ENCODE measurements at places on chromosomes 11 and 22. TPM values are rescaled to one million over a fixed set of nuclear protein-coding genes. Genes with fewer than 3 reads are reported as not detected.

DNA sequence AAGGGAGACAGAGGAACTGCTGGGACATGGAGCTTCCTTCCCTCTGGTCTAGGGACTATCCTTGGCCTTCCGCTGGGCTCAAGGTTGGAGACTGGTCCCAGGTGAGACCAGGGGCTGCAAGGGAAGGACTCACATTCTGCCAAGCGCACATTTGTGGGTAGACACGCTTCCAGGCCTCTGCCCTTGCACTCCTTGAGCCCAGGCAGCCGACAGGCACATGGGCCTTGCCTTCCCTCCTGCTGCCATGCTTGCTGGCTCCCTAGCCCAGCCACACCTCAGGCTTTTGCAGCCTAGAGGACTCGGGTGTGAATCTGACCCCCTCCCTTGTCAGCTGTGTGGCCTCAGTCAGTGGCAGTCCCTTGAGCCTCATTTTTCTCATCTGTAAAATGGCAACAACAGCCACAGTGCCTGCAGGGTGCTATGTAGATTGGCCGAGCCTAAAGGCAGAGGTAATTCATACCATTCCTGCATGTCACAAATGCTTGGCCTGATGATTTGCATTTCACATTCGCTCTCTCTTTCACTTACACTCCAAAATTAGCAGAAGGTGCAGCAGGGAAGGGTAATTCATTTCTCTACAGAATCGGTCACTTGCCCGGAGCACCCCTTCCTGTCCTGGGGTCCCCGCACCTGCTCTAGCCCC is 57.6 kb upstream of the NECTIN1 start:
- no peak for DNase-seq

GRCh38 chr11:64990222-64990923 is 6.4 kb downstream of the BATF2 start:
- DNase-seq = no peak

DNA sequence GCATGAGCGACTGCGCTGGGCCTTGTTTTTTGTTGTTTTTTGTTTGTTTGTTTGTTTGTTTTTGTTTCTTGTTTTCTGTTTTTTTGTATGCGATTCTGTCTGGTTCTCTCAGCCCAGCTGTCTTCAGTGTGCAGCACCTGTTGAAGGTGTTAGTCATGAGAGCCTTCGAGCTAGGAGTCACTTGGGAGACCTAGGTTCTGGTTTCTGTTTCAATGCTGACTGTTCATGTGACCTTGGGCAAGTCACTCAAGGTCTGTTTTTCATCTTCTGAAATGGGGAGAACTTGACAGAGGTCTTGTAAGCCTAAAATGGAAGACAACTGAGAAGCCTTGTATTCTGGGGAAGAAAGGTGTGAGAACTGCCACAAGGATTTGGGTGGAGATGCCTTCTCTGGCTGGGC is 1.8 kb downstream of the DCPS start:
- no peak for DNase-seq

GRCh38 chr11:120212259-120212878 is 1.5 kb downstream of the OAF start:
- DNase-seq = no peak

DNA sequence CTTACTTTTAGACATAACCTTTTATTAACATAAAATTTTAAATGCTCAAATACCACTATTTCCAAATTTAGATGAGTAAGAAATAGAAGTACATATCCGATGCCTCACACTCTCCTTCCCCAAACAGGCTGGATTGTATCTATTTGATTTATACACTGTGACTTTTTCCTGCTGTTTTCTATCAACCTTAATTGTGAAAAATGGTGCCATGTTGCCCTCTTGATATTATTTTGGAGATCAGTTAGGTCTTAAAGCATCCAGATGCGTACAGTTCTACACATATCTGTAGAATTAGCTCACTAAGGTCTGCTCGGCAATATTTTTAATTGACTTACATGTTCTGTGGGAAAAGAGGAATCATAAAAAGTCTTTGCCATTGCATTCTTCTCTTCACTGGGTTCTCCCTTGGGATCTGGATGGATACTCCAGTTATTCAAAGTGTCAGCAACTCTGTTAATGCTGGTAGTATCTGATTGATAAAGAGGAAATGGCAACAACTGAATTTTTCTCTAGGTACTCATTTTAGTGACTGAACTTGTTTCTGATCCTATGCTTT is 27.2 kb downstream of the EIF3M start:
- DNase-seq = no peak

- no peak for DNase-seq
These were observed 301.3 kb downstream of the NTM start for GRCh38 chr11:131671734-131672133.

DNA sequence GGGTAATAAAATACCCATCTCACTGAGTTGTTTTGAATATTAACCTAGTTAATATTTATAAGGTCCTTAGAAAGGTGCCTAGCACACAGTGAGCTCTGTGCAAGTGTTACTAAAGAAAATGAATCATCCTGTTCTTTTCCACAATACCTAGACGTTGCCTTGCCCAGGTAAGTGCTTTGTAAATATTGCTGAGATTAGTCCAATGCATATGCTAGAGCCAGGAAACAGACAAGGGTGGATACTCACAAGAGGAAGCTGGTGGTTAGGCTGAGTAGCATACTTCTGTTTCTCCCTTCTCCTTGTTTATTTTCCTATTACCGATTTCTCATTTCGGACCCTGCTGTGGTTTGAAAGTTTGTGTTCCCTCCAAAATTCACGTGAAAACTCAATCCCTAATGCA is 58.1 kb upstream of the BARX2 start:
- DNase-seq = no peak

- DNase-seq = no peak
These were observed 102.2 kb downstream of the TRIM29 start for GRCh38 chr11:120035756-120036155.

DNA sequence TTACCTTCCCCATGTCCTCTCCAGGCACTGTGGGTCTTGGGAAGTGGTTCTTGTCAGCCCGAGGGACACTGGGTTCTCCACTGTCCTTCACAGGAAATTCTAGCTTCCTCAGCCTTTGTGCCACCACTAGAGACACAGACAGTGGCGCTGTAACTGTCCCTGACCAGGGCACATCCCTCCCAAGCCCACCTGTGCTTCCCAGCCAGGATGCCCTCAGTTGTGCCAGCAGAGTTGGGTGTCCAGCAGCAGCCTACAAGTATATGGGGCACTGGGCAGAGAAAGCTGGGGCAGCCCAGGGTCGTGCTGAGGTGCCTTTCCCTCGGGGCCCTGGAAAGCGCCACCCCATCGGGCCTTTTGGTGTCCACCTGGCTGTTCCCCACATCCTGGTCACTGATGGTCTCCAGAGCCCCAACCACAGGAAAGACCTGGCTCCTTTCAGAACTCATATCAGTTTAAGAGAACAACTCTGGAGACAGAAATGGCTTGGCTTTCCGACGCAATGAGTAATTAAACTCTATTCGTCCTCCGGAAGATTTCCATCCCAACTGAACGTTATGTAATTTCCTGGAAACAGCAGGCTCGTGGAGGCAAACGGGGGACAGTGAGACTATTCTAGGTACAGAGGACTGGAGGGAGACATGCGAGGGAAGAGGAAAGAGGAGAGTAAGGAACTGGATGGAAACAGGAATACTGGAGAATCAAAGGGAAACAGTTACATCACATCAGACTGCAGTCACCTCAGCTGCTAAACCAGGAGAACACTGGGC is 28.6 kb downstream of the PPP2R1B start:
- DNase-seq = no peak

GRCh38 chr11:4454021-4454420 is 4.9 kb downstream of the OR52K2 start:
- no peak for DNase-seq

DNA sequence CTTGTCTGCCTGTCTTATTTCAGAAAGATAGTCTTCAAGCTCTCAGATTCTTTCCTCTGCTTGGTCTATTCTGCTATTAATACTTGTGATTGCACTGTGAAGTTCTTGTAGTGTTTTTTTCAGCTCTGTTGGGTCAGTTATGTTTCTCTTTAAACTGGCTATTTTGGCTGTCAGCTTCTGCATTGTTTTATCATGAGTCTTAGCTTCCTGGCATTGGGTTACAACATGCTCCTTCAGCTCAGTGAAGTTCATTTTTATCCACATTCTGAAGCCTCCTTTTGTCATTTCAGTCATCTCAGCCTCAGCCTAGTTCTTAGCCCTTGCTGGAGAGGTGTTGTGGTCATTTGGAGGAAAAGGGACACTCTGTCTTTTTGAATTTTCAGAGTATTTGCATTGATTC is 15.5 kb upstream of the DEPDC7 start:
- no peak for DNase-seq

DNA sequence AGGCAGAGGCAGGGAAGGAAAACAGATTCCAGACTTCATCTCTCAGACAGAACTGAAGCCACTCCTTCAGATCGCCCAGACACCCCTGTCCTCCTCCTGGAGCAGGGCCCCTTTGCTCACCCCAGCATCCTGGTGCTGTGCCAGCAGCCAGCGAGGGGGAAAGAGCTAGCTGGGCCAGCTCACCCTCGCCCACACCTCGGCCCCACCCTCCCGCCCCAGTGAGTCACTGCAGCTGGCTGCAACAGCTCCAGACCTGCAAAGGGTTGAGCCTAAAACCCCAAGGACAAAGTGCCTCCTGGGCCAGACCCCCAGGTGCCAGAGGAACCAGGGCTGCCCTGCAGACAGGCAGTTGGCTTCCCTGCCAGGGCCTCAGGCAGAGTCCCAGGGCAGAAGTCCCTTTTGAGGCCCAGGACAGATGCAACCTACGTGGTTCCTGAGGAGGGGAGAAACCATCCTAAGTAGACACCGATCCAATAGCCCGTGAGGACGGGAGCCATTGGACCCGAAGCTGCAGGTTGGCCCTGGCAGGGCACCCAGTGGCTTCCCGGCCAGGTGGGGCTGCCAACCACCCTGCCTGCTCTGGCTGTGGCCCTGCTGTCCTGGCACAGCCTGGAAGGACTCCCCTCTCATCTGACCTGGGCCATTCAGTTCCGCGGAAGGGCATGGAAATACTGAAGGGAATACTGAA is 7.2 kb downstream of the AHNAK start:
- DNase-seq = no peak

- DNase-seq = no peak
These were observed 52.1 kb downstream of the SHANK2 start for GRCh38 chr11:71200172-71200716.

GRCh38 chr11:69903211-69903610 is 84.0 kb upstream of the FGF3 start:
- DNase-seq = no peak

GRCh38 chr11:93846411-93846810 is 4.0 kb downstream of the VSTM5 start:
- DNase-seq = no peak

GRCh38 chr11:9001736-9002135 is 2.1 kb downstream of the NRIP3 start:
- DNase-seq = no peak

DNA sequence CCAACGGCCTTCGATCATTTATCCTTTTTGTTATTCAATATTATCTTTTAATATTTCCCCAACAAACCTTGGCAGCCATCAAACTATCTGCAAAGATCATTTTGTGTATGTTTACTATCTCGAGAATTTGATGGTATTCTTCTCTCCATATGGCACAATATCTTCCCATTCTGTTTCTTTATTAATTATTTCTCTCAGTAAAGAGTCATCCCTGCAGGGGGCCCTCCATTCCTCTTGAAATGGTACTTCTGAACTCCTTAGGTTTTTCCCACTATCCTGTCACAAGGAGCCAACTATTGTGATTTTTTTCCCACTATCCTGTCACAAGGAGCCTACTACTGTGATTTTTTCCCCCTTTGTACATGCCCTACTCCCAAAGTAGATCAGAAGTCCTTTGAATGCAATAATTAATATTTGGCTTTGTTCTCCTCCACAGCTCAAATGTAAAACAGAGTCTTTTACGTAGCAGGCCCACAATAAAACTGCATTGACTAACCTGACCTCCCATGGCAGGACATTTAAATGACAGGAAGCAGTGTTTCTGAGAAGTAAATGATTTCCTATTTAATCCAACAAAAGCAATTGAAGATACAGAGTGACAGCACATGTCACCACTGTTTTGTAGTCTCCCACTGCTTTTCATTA is 43.3 kb downstream of the PDGFD start:
- no peak for DNase-seq

DNA sequence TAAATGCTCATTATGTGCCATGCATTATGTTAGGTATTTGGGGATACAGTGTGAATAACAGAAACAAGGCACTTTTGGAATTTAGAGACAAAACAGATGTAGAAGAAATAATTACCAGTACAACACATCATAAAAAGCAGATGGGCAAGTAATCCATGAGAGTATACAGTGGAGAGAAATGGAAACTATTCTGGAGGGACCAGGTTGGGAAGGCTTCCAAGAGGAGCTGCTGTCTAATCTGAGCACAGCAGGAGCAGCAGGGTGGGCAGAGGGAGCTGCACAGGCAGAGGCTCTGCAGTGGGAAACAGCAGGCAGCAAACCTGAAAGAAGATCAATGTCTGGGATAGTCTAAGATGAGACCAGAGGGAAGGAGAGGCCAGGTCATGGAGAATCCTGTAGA is 268.7 kb upstream of the CCDC90B start:
- DNase-seq = no peak

DNA sequence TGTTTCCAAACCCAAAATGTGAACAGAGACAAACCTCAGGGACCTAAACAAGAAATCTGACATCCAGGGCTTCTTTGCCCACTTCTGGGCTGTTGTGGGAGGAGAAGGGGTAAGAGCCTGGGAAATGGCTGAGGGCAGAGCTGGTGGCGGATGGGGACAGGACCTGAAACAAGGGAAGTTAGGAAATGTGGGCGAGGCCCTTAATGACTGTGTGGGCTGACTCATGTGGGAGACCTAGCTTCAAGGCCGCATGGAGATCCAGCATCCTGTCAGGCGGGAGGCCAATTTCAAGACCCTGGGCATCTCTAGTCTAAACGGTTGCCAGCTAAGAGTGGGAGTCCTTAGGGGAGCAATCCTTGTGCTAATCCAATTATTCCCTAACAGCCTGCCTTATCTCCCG is 2.1 kb upstream of the OAF start:
- no peak for DNase-seq

GRCh38 chr11:110614031-110614430 is 98.2 kb downstream of the ARHGAP20 start:
- no peak for DNase-seq

GRCh38 chr22:22959147-22959827 is 71.7 kb downstream of the IGLL5 start:
- no peak for DNase-seq

- DNase-seq = no peak
These were observed 16.0 kb downstream of the USP47 start for GRCh38 chr11:11857769-11858168.

The GAS2L1 gene
- total RNA-seq = 37.9 TPM

The SBF2 gene
- total RNA-seq = 26.3 TPM

The KDELR3 gene
- 9.6 TPM for total RNA-seq

The LARGE2 gene
- total RNA-seq = 15.3 TPM

The MIOX gene
- not detected for total RNA-seq

The TBRG1 gene
- total RNA-seq = 31.2 TPM

The SLC35E4 gene
- total RNA-seq = 6.6 TPM

The PHF5A gene
- 21.5 TPM for total RNA-seq

The ACR gene
- total RNA-seq = not detected

The OR8A1 gene
- total RNA-seq = not detected

All from esophagus squamous epithelium (tissue), 5 donors.